Stimulated activated CD8-positive, alpha-beta memory T cell treated with anti-CD3 and anti-CD28 coated beads, Interleukin-2, amount 100 ng/mL, for 1 hour (primary cell): ENCODE measurements at places on chromosomes 7 and 10.

DNA sequence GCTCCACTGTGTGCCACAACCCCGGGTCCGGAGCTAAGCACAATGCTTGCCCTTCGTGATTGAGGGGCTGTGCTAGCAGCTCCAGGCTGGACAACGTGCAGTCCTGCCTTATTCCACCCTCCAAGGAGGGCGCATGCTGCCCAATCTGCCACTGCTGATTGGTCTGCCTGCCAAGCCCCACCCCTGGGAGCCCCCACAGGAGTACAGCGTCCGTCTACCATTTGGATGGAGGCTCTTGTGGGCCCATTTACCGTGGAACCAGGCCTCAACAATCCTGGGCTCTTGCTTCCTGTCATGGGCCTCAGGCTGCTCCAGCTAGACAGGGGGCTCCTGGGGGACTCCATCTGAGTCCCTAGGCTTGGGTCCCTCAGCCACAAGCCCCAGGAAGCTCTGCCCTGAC is 173.3 kb downstream of the SLIT1 start:
- DNase-seq = no peak

DNA sequence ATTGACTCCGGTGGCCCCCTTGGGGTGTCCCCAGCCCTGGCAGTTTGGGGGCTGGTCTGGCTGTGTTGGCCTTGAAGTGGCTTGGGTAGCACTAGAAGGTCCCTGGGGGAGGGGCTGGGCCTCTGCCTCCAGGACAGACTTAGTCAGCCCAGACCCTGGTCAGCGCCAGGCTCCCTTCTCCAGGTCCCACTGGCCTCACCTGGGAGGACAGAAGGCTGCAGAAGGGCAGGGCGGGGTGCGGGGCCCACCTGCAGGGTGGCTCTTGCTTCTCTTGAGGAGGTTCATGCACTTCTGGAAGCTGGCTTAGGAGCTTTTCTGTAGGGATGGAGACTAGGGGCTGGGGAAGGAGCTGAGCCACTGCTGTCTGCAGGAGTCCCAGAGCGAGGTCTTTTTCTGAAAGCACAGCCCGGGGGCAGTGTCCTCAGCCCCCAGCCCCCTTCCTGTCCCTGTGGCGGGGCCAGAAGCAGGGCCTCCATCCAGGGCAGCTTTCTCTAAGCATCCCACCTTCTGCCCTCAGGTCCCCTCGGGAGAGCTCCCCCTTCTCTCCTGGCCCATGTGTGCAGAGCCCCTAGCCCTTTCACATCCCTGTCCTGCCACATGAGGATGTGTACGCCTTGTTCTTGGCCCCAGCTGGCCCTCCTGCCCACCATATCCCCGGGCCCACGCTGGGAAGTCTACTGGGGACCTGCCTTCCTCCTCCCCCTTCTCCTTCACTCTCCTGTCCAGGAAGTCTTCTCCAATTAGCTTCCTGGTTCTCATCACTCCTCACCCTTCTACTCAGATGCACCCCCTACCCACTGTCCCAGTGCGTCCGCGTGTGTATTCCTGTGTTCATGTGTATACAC is 11.0 kb downstream of the TBATA start:
- DNase-seq = no peak

GRCh38 chr7:117479225-117480054 is at the start of gene CFTR:
TSS of gene CFTR (plus strand) at chr7:117480025. CDS start at chr7:117480095, 70 bp downstream.
- DNase-seq = no peak

DNA sequence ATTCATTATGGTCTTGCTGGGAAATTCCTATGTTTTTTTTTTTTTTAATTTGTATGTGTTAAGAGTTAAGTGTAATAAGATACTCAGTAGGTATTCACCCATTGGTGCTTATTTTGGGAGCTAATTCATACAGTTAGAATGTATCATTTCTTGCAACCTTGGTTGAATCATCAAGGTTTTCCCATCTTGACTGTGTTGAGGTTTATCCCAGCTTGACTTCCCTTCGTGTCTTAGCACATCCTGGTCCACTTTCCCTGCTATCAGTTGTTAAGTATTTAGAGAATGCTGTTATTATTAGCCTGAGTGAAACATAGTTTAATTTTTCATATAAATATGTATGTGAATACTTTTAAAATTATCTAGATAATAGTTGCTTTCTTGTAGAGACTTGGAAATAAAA is 20.8 kb downstream of the RALA start:
- DNase-seq = no peak

GRCh38 chr10:133292919-133293809 is 15.5 kb downstream of the TUBGCP2 start:
- DNase-seq = no peak

DNA sequence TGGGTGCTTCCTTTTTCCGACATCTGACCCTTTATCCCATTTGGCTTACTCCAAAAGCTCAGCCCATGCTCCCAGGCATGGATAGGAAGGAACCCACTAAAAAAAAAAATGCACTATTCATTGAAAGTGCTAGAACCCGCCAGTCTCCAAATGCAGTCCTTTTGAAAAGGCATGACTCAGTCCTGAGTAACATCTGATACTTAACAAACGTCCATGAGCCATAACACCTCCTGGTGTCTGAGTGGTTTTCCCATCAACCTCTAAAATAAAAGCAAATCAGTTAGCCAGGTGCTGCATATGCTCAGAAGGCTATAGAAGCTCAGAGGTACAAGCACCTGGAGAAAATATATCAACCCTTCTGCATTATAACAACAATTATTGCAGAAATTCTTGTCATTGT is 45.0 kb upstream of the CACUL1 start:
- DNase-seq = no peak

DNA sequence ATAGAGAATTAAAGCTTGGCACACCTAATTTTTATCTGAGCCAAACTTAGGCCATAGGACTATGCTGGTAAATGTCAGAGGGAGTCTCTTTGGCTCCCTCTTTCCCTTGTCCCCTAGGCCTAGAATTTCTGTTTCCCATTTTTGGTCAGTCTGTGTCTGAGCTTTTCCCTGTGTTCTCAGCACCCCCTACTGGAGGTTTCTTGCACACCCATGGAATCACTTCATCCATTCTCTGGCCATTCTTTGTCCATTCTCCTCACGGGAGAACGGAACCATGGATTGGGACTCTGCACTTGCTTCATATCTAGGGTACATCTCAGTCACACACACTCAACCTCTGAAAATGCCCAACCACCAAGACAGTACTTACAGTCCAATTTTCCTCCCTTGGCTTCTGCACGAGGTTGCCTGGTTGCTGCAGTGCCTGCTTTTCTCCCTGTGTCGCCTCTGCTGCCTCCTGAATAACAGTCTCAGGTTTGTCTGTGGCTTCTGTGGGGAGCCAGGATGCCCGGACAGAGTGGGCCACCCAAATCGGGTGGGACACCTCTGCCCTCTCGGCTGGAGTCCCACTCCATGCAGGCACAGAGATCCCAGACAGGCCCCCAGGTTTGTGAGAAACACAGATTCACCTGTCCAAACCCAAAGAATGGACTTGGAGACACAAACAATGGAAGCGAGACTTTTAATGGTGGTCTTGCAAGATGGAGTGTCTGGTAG is 35.1 kb upstream of the DNAH11 start:
- no peak for DNase-seq

DNA sequence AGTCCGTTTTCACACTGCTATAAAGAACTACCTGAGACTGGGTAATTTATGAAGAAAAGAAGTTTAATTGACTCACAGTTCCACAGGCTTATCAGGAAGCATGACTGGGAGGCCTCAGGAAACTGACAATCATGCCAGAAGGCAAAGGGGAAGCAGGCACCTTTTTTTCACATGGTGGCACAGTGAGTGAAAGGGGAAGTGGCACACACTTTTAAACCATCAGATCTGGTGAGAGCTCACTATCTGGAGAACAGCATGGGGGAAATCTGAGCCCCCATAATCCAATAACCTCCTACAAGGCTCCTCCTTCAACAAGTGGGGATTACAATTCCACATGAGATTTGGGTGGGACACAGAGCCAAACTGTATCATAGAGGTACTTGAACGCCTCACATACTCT is 30.0 kb downstream of the AGR3 start:
- no peak for DNase-seq

GRCh38 chr10:126037946-126038345 is 141.6 kb downstream of the FANK1 start:
- no peak for DNase-seq

DNA sequence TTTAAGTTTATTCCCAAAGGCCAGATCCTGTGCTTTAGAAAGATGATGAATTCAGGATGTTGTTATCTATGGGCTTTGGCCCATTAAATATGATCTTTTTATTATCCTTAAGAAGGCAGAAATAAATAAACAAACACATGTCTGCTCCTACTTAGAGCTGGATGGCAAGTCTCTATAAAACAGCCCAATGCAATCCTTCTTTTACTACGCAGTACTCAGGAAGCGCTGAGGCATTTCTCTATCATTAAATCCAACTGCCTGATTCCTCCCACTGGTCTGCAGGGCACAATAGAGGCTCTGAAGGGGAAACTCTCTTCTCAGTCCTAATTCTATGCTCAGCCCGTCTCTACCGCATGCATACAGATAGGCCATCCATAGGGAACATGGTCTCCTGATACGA is 144.5 kb upstream of the TMEM72 start:
- DNase-seq = no peak

DNA sequence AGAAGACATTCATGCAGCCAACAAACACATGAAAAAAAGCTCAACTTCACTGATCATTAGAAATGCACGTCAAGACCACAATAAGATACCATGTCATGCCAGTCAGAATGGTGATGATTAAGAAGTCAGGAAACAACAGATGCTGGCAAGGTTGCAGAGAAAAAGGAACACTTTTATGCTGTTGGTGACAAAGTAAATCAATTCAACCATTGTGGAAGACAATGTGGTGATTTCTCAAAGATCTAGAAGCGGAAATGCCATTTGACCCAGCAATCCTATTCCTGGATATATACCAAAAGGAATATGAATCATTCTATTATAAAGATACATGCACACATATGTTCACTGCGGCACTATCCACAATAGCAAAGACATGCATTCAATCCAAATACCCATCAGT is 77.6 kb downstream of the C10orf90 start:
- DNase-seq = no peak
